NCI-H1930 (cell line): ENCODE measurements at places on chromosomes 5 and 9.

DNA sequence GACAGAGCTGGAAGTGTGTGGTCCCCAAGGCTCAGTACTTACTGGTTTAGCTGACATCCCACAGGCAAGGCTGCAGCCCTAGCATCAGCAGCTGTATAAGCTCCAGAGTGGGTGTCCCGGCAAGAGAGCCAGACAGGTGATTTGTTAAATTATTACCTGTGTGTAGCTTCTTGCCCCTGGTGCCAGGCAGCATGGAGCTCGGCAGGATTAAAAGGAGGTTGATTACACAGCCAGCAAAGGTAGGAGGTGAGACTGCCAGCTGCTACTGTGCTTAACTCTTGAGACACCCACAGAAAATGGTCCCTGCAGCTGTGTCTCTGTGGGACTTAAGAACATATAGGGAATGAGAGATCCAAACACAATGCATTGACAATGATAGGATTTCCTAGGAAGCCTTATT is 54.2 kb downstream of the ARHGAP26 start:
- DNase-seq, result no peak

DNA sequence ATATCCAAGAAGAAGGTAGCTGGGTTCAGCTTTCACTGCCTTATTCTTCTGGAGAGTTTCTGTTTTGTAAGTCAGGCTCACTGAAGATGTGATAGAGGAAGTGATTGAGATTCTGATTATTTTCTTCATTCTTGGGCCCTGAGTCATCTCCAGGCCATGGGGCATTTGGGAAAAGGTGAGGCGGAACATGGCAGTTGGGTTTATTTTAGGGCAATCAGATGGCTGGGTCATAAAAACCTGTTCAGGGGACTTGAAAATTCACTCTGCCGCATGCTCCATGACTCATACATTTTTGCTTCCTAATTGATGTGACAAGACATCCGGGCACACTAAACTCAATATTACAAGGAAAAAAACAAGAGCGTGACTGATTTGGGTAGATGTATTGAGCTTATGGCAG is 265.7 kb upstream of the KLF4 start:
- no peak for DNase-seq

DNA sequence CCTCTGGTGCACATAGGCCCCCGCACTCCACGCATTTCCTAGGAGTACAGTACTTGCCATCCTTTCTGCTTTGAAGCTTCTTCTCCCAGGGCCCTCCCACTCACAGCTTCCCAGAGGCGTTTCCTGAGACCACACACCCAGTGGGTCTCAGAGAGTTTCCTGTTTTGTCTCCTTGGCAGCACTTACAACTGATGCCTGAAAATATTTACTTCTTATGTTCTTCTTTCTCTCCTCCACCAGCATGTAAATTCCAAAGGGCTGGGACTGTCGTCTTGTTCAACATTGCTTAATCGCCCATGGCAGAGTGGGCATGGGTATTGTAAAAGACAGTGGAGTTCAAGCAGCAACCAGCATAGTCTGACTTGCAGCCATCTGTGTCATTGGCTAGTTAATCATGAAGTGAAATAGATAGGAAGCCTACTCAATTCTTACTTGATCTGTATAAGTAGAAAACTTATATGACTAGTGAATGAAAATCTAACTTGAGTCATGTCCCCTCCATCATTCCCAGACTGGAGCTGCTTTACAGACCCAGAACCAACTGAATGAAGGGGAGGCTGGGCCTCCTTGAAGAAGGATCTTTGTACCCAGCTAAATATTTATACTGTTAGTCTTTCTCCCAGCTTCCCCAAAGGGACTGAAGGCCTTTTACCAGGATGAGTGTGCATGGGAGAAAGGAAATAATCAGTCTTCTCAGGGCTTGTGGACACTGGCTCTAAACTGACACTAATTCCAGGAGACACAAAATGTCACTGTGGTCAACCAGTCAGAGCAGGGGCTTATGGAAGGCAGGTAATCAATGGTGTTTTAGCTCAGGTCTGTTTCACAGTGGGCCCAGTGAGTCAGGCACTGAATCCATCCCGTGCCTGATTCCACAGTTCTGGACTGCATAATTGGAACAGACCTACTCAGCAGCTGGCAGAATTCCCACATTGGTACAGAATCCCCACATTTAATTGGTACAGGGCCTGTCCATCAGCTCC is 116.4 kb downstream of the SV2C start:
- no peak for DNase-seq

GRCh38 chr9:120619751-120620655 is 40.0 kb upstream of the CDK5RAP2 start:
- peak; percentile 47 for DNase-seq

DNA sequence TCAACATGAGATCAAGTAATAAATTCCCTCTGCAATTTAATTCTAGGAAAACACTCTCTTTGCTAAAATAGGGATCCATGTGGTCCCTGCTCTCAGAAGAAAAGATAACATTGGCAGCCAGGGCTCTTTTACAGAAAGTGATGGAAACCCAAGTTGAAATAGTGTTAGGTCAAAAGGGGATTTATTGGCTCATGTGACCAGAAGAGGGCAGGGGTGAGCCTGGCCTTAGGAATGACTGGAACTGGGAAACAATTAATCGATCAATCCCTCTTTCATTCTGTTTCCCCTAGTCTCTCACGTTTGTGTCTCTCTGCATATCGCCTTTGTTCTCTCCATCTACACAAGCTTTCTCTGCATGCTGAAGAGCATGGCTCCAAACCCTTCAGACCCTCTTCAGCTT is 58.3 kb upstream of the ALDH1B1 start:
- DNase-seq, result no peak

DNA sequence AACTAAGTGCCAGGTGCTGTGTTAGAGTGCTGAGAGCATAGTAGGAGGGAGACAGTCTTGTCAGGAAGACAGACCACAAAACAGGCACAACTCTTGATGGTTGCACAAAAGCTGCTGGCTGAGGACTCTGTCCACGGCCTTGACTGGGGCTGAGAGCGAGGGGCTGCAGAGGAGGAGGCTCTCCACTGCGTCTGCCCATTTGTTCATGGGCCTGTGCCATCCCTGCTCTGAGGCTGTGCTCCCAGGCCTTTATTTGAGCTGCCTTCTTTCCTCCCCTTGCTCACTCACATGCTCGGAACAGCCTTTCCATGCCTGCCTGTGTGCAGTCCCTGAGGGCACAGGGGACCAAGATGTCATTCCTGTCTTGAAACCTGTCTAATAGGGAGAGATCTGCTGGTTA is 147.8 kb downstream of the CACNA1B start:
- DNase-seq, result no peak

DNA sequence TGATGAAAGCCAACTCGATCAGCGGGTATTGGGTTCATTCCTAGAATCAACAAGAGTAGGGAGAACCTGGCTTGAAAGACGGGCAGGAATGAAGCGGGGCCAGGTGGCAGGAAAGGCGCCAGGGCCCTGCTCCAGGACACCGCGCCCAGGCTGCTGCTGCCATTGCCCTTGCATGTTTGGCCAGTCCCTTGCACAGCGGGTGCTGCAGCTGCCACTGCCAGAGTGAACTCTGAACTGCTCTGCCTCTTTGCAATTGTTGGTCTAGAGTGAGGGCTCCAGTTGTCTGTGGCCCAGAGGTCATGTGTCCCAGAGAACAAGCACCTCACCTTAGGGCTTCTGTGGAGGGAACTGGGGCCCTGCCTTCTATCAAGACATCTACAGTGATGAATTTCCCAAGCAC is 24.0 kb upstream of the CARTPT start:
- no peak for DNase-seq

- no peak for DNase-seq
Measured at GRCh38 chr9:4982721-4983482, 2.2 kb upstream of the JAK2 start.

DNA sequence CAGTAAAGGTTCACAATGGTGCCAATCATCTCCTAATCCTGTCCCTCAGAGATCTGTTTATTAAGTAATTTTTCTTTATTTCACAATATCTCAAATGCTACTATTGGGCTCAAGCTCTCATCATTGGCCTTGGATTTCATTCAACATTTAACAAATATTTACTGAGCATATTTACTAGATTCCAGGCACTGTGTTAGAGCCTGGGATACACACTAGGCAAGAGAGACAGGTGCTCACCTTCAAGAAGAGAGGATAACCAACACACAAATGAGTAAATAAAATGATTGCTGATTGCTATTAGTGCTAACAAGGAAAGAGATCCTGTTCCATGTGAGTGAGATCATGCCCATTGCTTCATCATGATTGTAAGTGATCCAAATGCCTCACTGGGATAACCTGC is 27.4 kb downstream of the PPP2R2B start:
- DNase-seq, result no peak

GRCh38 chr5:58201922-58202648 is 257.8 kb downstream of the PLK2 start:
- no peak for DNase-seq

DNA sequence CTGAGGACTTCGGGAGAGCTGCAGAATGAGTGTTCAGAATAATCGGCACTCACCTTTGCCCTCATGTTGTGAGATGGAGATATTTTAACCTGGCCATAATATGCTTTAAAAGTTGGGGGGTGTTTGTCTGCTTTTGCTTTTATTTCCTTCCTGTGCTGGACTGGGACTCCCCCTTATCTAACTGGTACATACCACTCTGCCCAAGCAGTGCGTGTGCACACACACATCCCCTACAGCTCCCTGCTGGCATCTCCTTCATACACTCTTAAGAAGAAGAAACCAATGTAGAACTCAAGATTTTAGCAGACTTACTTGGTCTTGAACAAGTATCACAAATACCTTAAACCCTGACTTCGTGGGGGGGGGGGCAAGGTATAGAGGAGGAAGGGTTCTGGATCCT is 146.2 kb upstream of the DMRT1 start:
- no peak for DNase-seq

- DNase-seq, result no peak
Measured at GRCh38 chr9:112012026-112012902, 115.7 kb downstream of the UGCG start.

GRCh38 chr9:16031971-16032370 is 479.1 kb downstream of the CCDC171 start:
- DNase-seq, result no peak

- DNase-seq, result no peak
Measured at GRCh38 chr5:109654455-109654854, 35.3 kb upstream of the MAN2A1 start.

DNA sequence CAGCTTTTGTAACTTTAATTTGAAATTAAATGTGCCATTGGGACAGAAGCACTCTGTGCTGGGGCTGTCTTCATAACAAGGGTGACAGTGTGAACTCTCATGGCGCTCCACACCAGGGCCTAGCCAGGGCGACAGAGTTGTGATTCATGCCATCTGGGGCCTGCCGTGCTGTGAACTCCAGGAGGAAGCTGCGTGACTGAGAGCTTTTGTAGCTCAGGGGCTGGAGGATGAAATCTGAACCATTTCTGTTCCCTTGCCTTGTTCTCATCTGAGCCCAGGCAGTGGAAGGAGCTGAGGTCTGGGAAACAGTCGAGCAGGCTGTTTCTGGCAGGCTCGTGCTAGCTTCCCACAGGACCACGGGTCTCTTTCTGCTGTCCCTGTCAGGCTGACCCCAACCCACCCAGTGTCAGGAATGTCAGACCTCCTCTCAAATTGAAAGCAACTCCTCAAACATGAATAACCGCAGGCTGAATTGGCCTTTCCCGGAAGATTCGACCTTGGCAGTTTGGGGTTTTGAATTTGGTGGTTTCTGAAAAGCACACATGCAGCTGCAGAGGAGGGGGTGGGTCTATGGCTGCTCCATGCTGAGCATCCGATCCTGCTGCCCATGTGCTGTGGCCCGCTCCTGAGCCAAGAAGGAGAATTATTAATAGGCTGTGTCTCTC is 69.2 kb upstream of the RPS23 start:
- DNase-seq, result no peak

DNA sequence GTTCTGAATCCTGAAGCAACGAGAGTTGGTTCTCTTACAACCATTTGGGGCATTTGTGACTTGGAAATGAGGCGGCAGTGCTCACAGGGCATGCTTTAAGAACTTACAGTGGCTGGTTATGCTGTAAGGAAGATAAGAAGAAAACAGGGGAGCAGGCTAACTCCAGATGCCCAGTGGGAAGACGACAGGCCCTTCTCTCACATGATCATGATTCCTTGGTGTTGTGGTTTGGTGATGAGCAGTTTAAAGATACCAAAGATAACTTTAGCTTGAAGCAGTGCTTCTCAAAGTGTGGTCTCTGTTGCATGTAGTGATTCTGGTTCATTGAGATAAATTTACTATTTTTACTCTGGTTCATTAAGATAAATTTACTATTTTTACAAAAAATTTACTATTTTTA is 2.6 kb upstream of the HABP4 start:
- DNase-seq, result no peak

GRCh38 chr9:109872901-109873300 is 92.9 kb downstream of the PALM2AKAP2 start:
- no peak for DNase-seq

GRCh38 chr5:83156001-83156400 is 78.7 kb downstream of the XRCC4 start:
- no peak for DNase-seq

- no peak for DNase-seq
Measured at GRCh38 chr5:77945874-77946273, 169.7 kb upstream of the TBCA start.

DNA sequence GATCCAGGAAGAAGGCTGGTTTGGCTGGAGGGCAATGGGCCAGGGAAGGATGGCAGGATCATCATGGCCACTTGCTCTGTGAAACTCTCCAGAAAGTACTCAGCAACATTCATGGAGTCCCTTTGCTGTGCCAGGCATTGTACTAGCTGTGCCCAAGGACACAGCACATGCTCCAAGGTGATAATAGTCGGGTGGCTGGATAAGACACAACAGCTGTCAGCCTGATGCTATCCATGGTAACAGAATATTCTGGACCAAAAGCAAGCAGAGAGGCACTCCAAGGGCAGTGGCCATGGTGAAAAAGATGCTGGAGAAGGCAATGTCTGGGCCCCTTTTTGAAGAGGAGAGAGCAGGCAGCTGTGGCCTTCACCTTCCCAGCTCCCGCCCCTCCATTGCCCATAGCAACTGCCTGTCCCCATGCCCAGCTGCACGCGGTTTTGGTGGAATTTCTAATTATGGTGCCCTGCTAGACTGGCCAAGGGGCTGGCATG is 113.8 kb upstream of the CPEB4 start:
- no peak for DNase-seq

DNA sequence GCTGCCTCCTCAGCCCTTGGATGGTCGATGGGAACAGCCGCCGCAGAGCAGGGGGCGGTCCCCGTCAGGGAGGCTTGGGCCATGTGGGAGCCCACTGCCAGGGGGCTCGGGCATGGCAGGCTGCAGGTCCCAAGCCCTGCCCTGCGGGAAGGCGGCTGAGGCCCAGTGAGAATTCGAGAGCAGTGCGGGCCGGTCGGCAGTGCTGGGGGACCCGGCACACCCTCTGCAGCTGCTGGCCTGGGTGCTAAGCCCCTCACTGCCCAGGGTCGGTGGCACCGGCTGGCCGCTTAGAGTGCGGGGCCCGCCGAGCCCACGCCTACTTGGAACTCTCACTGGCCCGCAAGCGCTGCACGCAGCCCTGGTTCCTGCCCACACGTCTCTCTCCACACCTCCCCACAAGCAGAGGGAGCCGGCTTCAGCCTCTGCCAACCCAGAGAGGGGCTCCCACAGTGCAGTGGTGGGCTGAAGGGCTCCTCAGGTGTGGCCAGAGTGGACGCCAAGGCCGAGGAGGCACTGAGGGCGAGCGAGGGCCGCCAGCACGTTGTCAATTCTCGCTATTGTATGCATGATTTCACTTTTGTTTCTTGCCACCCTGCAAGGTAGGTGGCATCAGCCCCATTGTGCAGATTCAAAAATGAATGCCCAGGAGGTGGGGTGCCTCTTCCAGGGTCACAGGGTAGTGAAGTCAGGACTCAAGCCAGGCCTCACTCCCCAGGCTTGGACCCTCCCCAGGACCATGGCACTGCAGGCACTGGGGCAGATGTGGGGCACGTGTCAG is 48.6 kb downstream of the COL15A1 start:
- no peak for DNase-seq

GRCh38 chr5:96427824-96428223 is 5.2 kb downstream of the PCSK1 start:
- DNase-seq, result no peak
